Astrocyte (in vitro differentiated cells and primary cell): ENCODE measurements at places on chromosomes 1 and 21.

DNA sequence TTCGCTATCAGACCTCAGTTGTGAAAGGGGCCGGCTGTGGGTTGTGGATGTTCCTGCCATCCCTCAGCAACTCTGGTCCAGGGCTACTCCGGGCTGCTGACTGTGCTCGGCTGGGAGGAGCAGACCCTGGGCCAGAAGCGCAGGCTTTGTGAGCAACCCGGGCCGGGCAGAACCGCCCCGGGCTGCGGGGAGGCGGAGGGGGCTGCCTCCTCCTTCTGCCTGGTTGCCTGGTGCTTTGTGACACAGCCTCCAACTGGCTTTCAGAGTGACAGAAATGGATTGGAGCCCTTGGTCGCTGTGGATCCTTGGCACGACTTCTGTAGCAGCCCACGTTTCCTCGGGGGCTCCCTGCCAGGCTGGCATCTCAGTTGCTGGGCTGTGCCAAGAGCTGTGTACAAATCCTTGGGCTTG lies 10.0 kb downstream of the DRAXIN start:
- DNase-seq = no peak

GRCh38 chr1:161173711-161174110 lies 3.6 kb downstream of the B4GALT3 start:
- DNase-seq = no peak

DNA sequence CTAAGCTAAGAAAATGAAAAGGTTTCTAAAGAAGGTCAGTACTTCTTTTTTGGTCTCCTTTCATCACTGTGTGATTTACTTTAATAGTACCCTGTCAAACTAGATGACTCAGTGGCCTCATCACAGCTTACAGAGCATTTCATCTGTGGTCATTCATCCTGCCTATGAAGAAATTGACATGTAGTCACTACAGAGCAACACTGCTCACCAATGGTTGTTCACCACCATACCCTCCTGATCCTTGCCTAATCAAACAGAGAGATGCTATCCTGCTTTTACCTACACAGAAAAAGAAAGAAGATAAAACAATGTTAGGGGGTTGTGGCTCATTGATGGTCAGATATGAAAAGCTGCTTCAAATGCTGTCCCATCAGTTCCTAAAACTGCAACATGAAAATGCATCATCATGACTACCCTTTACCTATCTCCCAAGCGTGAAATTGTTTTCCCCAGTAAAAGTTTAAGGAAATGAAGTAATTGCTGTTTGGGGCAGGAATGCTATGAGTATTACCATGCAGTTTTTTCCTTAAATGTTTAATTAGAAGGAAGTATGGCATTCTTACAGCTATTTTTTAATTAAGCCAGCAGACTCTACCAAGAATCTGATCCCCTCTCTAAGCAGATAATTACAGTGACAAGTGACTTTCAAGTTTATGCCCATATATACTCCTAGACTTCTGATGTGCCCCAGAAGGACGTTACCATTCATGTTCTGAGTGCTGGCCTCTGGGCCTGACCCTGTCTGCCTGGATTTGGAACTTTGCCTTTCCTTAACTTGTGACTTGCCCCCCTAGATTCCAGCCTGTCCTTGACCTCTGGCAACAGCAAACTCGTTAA lies 46.1 kb upstream of the FBXO28 start:
- DNase-seq = peak; percentile 36

DNA sequence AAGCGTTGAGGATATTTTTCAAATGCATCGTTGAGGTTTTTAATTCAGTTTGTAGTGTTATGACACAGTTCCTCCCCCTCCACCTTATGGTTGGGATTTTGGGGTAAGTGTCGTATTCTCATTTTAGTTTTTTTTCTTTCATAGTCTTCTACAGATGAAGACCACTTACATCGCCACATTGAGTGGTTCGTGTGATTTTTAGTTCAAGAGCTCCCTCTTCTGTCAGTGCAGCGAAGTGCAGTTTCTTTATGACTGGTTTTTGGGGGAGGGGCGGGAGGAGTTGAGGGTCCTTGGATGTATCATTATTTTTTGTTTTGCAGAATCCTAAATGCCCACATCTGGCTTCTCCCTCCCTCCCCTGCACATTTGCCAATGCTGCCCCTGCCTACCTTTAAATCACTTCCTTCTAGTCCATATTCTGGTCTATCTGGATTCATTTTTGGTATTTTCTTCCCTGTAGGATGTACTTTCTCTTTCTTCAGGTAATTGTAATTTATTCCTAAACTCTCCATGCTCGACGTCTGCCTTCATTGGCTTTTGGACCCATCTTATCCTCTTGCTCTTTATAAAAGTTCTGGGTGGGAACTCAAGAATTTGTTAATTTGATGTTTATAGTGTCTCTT lies 433.1 kb downstream of the CAMTA1 start:
- DNase-seq = peak; percentile 7

DNA sequence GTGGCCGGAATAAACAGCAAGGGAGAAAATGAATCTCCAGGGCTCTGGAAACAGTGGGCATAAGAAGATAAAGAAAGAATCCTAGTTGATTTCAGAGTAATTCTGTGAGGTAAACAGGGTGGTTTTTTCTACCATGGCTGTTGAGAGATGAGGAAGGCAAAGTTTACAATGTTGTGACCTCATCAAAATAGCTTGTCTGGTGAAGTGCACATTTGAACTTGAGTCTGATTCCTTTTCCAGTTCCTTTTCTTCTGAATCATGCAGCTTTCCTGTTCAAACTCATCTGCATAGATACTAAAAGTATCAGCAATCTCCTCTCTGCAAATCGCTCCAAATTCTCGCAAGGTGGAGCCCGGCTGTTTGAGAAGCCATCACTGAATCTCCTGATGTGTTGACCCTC lies 161.7 kb downstream of the PLPP3 start:
- no peak for DNase-seq

GRCh38 chr1:226044514-226045101 lies 17.9 kb upstream of the H3-3A start:
- no peak for DNase-seq

DNA sequence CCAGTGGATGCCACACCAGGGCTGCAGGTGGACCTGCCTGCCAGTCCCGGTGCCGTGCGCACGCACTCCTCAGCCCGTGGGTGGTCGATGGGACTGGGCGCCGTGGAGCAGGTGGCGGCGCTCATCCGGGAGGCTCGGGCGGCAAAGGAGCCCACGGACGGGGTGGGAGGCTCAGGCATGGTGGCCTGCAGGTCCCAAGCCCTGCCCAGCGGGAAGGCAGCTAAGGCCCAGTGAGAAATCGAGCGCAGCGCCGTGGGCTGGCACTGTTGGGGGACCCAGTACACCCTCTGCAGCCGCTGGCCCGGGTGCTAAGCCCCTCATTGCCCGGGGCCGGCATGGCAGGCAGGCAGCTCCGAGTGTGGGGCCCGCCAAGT lies 1171.8 kb upstream of the B3GALT2 start:
- DNase-seq = no peak

GRCh38 chr1:2534687-2535441 lies 4.8 kb upstream of the HES5 start:
- DNase-seq = peak; percentile 48

DNA sequence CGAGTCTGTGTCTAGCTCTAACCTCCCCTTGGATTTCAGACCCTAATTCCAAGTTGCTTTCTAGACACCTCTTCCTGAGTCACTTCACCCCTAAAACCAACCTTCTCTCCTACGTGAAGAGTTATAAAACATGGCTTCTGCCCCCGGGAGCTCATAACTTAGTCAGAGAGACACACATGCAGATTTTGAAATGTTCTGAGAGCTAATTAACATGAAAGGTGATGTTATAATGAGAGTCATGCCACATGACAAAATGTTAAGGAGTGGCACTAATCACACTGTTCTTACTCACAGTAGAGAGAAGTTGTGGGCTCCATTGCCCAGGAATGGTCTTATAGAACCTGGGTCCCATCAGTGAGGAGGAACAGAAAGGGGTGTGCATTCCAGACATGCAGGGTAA lies 117.1 kb downstream of the LRIG2 start:
- DNase-seq = no peak

- DNase-seq = no peak
Measured at GRCh38 chr1:110481968-110482623, 31.1 kb downstream of the PROK1 start.

DNA sequence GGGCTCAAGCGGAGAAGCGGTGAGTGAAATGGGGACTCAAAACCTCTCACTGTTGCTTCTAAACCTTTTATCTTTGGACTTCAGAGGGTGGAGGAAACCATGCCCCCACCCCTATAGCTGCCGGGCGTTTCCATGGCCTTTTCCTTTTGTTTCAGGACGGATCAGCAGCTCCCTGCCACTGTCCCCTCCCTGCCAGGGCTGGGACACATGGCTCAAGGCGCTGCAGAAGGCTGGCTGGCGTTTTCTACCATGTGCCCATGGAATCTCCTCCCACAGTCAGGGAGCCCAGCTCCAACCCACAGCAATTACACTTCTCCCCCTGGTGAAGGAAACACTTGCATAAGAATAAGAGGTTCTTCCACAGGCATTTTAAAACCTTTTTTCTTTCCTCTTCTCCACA lies 812.7 kb downstream of the PLA2G4A start:
- no peak for DNase-seq
